ENCODE measurements at places on chromosomes 4 and X.

GRCh38 chr4:117417856-117418255, 332.5 kb upstream of the TRAM1L1 start:
- no peak for DNase-seq

- no peak for DNase-seq
These were observed 274.4 kb downstream of the DCTD start for GRCh38 chr4:182642831-182643230.

GRCh38 chrX:11908371-11908770, 150.3 kb downstream of the MSL3 start:
- no peak for DNase-seq

DNA sequence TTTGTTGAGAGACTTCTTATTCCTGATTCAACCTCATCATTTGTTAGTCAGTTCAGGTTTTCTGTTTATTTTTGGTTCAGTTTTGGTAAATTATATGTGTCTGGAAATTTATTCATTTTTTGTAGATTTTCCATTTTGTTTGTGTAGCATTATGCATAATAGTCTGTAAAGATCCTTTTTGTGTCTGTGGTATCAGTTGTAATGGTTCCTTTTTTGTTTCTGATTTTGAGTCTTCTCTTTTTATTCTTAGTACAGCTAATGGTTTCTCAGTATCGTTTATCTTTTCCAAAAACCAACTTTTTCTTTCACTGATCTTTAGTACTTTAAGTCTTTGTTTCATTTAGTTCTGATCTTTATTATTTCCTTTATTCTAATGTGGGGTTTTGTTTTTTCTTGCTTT, 61.4 kb downstream of the NWD2 start:
- no peak for DNase-seq

- no peak for DNase-seq
These were observed 82.3 kb downstream of the GPR143 start for GRCh38 chrX:9683350-9683749.

- no peak for DNase-seq
These were observed 32.0 kb downstream of the NPY1R start for GRCh38 chr4:163300445-163300844.

- DNase-seq, result peak; percentile 66
These were observed 78.8 kb upstream of the BCOR start for GRCh38 chrX:40176351-40177116.

DNA sequence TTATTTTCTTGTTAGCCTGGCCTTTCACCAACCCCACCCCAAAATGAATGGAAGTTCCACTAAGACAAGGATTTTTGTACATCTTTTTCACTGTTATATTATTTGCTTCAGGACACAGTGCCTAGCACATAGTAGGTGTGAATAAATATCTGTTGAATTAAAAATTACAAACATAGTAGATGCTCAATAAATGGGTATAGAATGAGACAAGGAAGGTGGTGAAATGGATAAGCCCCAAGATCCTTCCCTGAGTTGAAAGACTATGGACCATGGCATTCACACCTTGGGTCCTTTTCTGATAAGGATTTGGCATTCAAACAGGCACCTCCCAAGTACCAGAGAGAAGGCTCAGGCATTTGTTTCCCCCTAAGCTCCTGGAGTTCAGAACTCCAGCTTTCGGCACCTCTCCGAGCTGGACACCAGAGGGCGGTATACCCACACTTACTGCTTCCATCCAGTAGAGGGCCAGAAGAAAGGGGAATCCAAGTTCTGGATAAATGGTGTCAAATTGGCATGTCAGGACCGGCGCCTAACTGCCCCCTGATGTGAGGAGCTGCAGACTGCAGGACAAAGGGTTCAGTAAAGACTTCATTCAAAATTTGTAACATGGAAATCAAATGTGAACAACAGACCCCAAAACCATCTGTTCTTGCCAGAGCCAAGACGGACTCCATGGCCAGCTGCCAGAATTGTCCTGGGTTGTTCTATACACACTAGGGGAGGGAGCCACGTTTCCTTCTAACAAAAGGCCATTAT, 193.0 kb downstream of the GPC3 start:
- peak; percentile 8 for DNase-seq

Data from stimulated activated CD8-positive, alpha-beta memory T cell treated with anti-CD3 and anti-CD28 coated beads, Interleukin-7, amount 100 ng/mL, for 48 hours (primary cell).